ENCODE measurements at places on chromosomes 6 and 20.

DNA sequence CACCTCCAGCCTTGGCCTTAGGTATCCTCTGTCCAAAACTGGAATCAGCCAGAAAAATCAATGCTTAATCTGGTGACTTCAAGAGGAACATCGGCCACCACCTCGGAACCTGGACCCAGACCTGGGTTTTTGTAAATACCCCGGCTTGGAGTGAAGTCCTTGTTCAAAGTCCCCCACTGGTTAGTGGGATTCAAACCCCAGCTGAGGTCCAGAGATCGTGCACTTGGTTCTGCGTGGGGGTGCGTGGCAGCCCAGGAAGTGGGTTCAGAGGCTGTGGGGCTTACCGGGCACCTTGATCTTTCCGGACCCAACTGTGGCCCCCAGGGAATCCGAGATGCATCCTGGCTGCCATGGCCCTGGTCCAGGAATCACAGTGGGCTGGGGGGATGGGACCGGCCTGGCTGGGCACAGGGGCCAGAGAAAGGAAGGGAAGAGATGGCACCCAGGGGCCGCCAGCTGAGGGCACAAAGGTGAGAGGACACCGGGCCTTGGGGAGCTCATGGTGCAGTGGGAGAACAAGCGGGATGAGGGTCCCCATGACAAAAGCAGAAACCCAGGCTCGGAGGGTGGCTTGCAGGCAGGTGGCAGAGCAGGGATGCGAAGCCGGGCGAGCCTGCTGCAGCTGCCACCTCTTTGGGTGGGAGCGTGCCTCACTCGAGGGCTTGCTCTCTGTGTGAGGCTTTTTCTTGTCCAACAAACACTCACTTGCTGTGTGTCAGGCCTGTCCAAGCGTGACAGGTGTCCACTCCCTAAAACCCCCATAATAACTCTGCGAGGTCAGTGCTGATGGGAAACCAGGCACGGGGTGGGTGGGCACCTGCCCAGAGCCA, 27.7 kb downstream of the ZBP1 start:
- no peak for DNase-seq

DNA sequence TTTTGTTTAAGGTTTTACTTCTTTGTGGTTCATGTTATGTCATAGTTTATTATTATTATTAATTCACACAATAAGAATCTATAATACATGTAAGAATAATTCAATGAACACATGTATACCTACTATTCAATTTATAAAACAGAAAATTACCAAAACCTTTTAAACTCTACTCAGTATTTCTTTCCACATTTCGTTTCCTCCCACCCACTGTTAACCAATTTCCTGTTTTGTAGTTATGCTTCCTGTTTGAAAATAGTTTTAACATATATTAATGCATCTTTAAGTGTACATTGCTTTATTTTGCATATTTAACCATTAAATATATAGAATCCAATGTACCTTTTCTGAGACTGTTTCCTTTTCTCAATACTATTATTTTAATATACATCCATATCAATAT, 397.9 kb upstream of the SPTLC3 start:
- no peak for DNase-seq

DNA sequence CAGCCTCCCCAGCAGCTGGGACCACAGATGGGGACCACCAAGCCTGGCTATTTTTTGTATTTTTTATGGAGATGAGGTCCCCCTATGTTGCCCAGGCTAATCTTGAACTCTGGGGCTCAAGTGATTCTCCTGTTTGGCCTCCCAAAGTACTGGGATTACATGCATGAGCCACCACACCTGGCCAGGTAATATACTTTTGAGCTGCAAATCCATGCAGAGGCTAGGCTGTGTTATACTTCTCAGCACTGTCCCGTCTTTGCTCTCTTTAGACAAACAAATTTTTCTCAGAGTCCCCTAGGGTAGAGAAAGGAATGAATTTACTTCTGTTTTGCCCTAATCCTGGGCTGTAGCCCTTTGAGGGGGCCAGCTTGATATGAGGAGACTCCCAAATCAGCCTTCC, 13.4 kb upstream of the SCAF8 start:
- no peak for DNase-seq

- DNase-seq = no peak
Observed at GRCh38 chr20:44526129-44526528, 4.3 kb upstream of the SERINC3 start.

DNA sequence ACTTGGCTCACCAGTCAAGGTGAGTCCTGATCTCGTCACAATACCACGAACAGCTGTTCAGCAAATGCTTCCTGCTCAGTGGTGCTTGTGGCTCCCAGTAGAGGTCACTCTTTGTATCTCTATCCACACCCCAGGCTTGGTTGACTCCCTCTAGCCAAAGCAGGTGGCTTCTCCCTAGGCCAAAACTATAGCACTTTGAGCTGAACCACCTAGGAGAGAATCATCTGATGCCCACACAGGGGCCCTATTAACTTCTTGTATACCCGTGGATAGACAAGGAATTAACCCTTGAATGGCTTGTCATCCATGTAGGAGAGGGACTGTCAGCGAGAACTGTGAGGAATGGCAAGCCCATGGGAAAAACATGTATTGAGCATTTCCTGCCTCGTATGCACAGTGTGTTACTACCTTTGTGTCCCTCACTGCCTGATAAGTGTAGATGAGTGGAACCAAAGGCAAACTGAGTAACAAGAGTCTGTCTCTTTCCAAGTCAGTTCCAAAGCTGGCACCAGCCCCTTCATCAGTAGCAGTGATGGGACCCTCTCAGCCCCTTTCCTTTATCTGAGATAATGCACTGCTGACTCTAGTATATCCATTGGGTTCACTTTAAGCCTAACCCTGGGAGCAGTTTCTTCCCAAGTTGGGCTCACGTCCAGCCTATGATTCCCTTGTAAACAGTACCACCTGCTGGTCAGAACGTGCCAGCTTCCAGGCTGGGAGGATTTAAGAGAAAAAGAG, 42.5 kb downstream of the EIF2S2 start:
- peak; percentile 6 for DNase-seq

- no peak for DNase-seq
Observed at GRCh38 chr6:143196525-143197225, 136.0 kb downstream of the AIG1 start.

GRCh38 chr6:111605100-111605751, 452 bp downstream of the TRAF3IP2 start:
- peak; percentile 7 for DNase-seq

- no peak for DNase-seq
Observed at GRCh38 chr6:7124636-7125035, 16.9 kb downstream of the RREB1 start.

GRCh38 chr20:52649727-52650126, 322.4 kb upstream of the TSHZ2 start:
- DNase-seq = no peak

DNA sequence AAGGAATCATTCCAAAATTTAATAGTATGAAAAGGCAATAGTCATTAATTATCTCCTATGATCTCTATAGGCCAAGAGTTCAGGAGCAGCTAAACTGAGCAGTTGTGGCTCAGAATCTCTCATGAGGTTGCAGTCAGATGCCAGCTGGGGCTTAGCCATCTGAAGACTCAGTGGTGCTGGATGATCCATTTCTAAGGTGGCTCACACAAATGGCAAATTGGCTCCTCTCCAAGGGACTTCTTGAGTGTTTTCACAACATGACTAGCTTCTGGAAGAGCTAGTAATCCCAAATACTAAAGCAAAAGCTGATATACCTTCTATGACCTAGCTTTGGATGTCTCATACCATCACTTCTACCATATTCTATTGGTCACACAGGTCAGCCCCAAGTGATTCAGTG, 104.2 kb downstream of the HAO1 start:
- DNase-seq = no peak

GRCh38 chr6:119858901-119859300, 509.3 kb upstream of the MAN1A1 start:
- no peak for DNase-seq

DNA sequence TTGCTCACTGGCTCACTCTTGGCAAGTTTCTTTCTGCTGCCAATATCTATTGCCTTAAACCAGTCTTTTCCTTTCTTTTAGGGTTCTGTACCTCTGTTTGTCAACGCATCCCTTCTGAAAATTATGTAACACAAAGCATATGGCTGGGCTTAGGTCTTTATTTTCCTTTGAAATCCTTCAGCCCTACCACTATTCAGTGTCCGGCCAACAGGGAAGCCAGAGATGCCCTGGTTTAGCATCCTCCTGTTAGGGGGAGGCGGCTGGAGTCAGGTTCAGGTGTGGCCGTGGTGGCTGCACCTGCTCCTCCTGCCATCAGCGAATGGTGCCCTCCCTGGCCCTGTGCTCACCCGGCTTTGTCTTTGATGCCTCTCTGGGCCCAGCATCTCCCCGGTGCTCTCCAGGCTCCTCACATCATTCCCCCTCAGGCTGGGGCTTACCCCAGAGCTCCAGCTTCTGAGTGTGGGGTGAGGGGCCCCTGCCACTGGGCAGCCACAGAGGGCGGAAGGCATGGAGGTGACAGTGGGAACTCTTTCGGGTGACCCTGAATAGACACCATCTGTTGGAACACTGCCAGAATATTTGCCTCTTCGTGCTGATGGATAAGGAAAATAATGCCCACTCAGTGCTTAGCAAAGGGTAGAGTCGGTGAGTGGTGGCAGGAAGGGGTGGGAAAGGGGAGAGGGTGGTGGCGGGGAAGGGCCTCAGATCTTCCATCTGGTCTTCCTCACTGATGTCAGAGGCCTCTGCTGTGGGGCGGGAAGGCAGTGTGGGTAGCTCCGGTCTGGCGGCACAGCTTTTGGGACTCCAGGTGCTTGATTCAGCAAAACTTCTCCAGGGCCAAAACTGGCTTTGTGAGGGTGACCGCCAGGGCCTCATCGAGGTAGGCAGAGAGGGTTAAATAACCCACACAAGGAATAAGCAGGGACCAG, 97.2 kb downstream of the DACT2 start:
- DNase-seq = no peak

- no peak for DNase-seq
Observed at GRCh38 chr6:2460216-2460745, 214.9 kb upstream of the GMDS start.
